ENCODE measurements at places on chromosomes 4 and X. TPM values are rescaled to one million over a fixed set of nuclear protein-coding genes. Genes with fewer than 3 reads are reported as not detected.

ZNF630 gene
- 1.6 TPM for total RNA-seq

HPSE gene
- total RNA-seq: 4.8 TPM

BMX gene
- total RNA-seq: not detected

UGT2B17 gene
- total RNA-seq: not detected

CLDN22 gene
- total RNA-seq: not detected

SHISA3 gene
- 0.58 TPM for total RNA-seq

SPANXB1 gene
- not detected for total RNA-seq

ANOS1 gene
- not detected for total RNA-seq

FAM9B gene
- total RNA-seq: not detected

CXCL1 gene
- total RNA-seq: 527 TPM

DDX53 gene
- not detected for total RNA-seq

MAP7D3 gene
- 23.1 TPM for total RNA-seq

CENPE gene
- 22.4 TPM for total RNA-seq

NCAPG gene
- total RNA-seq: 44.1 TPM

MAGEE1 gene
- 1.4 TPM for total RNA-seq

NXT2 gene
- 34.1 TPM for total RNA-seq

FAM184B gene
- 0.02 TPM for total RNA-seq

KLHL5 gene
- 46.2 TPM for total RNA-seq

LNX1 gene
- total RNA-seq: not detected

Measured in NCI-H460 (cell line).